Stimulated activated CD8-positive, alpha-beta memory T cell treated with anti-CD3 and anti-CD28 coated beads, Interleukin-7, amount 100 ng/mL, for 24 hours (primary cell): ENCODE measurements at places on chromosomes 5 and 9.

DNA sequence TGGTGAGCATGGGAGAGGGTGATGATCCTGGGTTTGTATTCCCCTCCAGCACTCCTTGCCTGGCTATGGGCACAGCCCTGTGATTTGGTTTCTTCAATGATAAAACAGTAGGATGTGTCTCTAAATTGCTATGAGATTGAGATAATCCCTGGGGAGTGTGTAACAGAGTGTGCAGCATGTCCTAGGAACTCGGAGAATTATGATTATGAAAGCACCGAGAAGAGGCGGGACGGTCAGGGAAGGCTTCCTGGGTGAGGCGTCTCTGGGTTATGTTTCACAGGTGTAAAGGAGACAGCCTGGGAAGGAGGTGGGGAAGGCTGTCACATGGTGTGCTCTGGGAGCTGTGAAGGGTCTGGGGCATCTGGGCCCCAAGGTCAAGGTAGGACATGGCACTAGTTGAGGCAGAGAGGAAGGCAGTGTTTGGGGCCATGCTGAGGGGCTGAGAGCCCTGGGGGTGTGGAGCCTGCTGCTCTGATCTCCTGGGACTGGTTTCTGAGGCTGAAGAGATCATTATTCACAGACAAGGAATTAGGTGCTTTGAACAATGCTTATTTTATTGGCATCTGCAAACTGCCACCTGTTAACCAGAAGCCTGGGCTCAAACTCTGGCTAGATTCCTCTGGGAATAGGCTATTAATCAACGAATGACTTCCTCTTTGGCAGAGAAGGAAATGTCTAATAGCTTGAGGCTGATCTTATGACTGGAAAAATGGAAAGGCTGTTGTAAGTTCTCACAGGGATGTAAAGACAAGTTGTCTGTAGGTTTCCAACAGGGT is 73.8 kb upstream of the IL12B start:
- no peak for DNase-seq

DNA sequence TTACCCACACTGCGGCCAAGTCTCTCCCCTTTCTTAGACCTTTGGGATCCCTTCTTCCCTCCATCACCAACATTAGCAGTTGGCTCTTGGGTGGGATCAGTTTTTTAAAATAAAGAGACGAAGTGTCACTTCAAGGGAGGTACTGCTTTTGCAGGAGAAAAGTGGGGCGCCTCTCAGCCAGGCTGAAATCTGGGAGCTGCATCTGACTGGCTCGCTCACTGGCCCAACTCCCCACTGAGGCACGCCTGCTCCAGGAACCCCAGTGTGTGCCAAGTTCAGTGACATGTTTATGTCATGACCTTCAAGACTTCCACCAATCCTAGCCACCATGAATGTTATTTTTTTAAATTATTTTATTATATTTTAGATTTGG is 130.5 kb downstream of the MVB12B start:
- DNase-seq = no peak

GRCh38 chr9:91919621-91920020 is 30.4 kb downstream of the ROR2 start:
- DNase-seq = no peak

DNA sequence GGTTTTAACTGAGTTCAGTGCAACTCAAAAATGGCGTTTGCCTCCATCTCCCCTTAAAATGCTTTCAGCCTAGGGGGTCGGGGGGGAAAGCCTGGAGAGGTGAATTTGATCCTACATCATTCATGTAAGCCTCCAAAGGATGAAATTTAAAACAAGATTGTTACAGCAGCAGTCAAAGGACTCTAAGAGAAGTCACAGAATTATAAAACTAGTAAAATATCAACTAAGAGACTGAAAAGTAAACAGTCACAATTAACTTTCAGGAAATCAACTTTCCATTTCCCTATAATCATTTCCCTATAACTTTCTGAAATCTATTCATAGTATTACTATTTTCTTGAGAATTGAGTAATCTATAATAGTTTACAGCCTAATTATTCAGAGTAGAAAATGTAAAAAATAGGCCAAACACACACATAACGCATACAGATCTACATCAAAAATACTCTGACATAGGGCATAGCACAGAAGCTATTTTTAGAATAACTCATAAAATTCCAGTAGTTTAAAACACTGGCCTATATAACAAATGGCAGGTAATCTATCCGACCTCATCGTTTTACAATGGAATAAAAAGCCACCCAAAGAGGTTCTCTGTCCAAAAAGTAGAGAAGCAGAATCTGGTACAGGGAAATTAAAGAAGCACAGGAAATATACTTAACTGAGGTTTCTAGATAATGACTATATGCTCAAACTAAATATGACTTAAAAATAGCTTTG is 37.6 kb downstream of the FBXL17 start:
- DNase-seq = no peak

DNA sequence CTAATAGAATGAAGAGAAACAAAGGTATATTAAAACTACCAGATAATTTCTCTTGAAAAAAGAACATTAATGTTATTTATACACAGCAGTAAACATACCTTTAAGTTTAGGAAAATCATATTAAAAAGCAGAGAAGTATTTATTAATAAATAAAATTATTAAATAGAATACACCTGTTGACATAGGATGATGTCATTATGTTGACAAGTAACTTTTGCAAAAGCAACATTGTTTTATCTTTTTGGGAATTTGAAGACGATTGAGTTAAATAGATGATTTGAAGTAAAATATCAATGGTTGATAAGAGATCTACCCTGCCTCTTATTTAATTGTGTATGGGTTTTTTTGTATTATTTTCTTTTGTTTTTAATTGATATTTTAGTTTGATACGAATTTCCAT is 711.1 kb upstream of the NUDT12 start:
- no peak for DNase-seq

GRCh38 chr5:58455480-58455879 is 4.4 kb downstream of the PLK2 start:
- no peak for DNase-seq

DNA sequence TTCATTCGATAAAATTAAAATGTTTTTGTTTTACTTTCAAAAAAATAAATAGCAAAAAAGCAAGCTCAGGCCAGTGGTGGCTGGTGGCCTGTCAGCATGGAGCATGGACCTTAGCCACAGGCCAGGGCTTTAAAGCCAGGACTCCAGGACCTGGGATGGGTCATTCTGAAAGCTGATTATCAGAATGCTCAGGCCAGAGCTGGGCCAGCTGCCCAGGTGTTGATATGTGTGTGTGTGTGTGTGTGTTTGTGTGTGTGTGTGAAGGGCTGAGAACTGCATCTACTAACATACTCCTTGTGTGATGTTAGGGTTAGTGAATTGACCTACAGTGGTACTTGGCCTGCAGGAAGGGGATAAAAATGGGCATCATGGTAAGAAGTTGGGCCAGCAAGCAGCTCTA is 21.5 kb downstream of the PALM2AKAP2 start:
- DNase-seq = no peak

DNA sequence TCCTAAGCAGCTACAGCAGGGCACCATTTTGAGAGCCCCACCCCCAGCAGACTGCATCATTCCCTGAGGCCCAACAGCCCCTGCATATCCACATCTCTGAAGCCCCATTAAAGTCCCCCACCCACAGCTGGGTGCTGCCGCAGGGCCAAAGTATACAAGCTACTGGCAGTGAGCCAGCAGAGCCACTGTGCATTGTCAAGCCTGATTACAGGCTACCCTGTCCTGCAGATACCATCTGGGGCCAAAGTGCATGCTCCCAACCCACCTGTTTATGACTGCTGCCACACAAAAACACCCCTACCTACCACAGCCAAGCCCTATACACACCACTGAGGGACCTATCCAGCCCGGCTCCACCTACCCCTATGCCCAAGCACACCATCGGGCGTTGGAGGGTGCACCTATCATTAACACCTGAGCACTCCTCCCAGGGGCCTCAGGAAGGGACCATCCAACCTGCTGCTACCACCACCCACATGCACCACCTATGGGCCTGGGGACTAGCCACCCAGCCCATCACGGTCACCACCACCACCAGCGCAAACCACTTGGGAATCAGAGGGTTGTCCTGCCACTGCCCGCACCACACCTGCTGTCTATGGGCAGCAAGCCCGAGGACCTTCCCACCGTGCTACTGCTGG is 105.0 kb downstream of the PLPP1 start:
- no peak for DNase-seq

GRCh38 chr9:21866302-21866701 is 63.9 kb downstream of the MTAP start:
- DNase-seq = no peak

GRCh38 chr5:1521671-1522600 is 1.8 kb downstream of the LPCAT1 start:
- no peak for DNase-seq

DNA sequence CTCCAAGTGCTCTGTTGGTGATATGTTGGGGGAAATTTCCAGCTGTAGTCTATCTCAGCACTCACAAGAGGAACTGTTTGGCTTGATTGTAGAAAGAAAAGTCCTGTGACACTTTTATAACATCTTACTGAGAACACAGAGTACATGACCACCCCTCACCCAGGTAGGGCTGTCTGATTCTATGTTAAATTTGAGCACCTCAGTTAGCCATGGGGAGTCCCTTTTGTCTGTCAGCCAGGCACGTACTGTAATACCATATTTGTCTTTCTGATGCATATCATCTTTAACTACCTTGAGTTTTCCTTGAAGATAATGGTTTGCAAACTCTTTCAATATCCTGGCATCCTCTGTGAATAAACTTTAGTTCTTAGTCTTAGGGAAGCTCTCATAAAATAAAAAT is 164.5 kb downstream of the IZUMO3 start:
- DNase-seq = no peak

DNA sequence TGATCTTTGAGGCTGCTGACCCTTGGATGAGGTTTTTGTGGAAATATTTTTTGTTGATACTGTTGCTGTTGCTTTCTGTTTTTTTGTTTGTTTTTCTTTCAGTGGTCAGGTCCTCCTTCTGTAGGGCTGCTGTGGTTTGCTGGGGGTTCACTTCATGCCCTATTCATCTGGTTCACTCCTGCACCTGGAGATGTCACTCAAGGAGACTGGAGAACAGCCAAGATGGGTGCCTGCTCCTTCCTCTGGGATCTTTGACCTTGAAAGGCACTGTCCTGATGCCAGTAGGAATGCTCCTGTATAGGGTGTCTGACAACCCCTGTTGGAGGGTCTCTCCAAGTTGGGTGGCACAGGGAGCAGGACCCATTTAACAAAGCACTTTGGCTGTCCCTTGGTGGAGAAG is 67.0 kb upstream of the ACTBL2 start:
- no peak for DNase-seq

- DNase-seq = no peak
Observed at GRCh38 chr5:123559434-123559775, 47.4 kb downstream of the CSNK1G3 start.

DNA sequence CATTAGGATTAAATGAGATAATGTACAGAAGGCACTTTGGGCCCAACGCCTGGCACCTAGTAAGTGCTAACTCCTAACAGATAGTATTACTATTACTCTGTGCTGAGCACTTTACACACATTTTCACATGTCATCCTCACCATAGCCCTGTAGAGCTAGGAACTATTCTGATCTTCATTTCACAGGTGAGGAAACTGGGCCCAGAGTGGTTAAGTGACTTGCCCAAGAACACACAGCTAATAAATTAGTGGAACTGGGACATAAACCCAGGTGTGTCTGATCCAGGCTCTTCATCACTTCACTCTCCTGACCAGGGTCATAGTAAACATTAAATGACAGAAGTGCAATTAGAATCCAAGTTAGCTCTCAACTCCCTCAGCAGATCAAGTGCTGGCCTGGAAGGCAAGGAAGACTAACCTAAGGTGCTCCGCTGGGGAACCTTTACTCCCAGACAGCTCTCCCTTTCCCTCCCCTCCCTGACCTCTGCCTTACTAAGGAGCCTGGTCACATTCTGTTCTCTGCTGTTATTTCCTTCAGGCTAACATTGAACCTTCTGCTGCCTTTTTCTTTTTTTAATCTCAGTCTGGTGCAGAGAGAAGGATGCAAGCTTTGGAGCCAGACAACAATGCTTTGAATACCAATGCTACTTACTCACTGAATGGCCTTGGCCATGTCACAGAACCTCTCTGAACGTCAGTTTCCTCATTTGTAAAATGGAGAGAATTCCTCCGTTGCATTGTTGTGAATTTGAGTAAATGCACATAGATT is 4.1 kb upstream of the ADRA1B start:
- no peak for DNase-seq

- DNase-seq = no peak
Observed at GRCh38 chr5:100574716-100575115, 39.5 kb downstream of the FAM174A start.

- DNase-seq = no peak
Observed at GRCh38 chr5:91443023-91443422, 59.9 kb upstream of the ARRDC3 start.

DNA sequence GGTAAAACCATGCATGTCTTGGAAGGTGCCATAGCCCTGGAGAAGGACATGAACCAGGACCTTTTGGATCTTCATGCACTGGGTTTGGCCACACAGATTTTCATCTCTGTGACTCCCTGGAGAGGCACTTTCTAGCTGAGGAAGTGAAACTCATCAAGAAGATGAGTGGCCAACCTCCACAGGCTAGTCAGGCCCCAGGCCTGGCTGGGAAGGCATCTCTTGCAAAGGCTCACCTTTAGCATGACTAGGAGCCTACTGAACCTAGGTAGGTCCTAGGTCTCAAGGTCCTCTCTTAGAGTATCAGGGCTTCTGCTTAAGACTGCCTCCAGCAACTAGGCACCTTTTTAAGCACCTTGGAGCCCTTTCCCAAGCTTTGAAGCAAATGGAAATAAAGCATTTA is 1448.7 kb upstream of the ACO1 start:
- no peak for DNase-seq

- peak; percentile 76 for DNase-seq
Observed at GRCh38 chr9:124126648-124127646, 115.4 kb downstream of the LHX2 start.

- DNase-seq = no peak
Observed at GRCh38 chr5:133728475-133728874, 116.1 kb upstream of the FSTL4 start.

- DNase-seq = no peak
Observed at GRCh38 chr9:129479631-129480011, 141.3 kb downstream of the C9orf50 start.

- no peak for DNase-seq
Observed at GRCh38 chr5:160312960-160313727, 780 bp upstream of the CCNJL start.

- no peak for DNase-seq
Observed at GRCh38 chr9:113446323-113446740, 17.2 kb upstream of the RGS3 start.
